ENCODE measurements at places on chromosomes 4 and X. TPM values are rescaled to one million over a fixed set of nuclear protein-coding genes. Genes with fewer than 3 reads are reported as not detected.

IGFBP7 gene
- not detected for polyA plus RNA-seq

DNAAF6 gene
- not detected for polyA plus RNA-seq

DNA sequence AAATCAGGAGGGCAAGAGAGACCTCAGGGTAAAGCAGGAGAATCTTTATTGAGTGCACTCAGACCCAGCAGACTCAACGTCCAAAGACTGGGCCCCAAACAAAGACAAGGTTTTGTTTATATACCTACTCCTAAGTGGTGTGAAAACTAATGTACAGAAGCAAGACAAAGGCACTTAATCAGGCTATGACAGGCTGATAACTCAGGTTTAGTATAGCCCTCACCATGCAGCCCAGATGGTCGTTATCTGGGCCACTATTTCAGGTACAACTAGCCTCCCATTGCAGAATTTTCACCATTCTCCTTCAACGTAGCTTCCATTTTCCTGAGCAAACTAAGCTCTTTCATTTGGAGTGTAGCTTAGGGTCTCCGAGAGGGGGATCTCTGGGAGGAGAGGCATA lies 36.9 kb downstream of the SULT1E1 start:
- no peak overlapping the region for H3K27ac ChIP-seq
- H3K36me3 ChIP-seq, result no peaks in the 10 kb centered on the region
- H3K4me1 ChIP-seq, result no peaks in the 10 kb centered on the region
- no peak overlapping the region for H3K4me3 ChIP-seq

GRCh38 chr4:1137850-1138249 lies 24.5 kb upstream of the RNF212 start:
- peaks cover 13% of the 10 kb centered on the region for H3K4me1 ChIP-seq
- no peak for DNase-seq
- no peaks in the 10 kb centered on the region for H3K36me3 ChIP-seq

DNA sequence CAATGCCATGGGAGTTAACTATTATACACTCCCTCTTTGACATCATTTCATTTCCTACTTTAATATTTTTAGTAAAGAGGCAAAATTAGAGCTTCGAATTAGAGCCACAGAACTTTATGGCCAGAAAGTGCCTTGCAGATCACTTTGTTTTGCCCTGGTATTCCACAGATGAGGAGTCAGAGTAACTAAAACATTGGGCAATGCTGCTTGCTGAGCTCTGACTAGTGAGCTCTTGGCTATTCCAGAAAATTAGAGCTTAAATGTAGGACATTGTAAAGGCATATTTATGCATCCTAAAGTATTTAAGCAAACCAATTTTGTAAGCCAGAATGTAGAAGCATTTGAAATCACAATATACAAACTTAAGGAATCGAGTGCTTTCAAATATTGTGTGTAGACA lies 6.3 kb upstream of the ZNF827 start:
- no peak for DNase-seq
- no peaks in the 10 kb centered on the region for H3K4me1 ChIP-seq
- no peaks in the 10 kb centered on the region for H3K36me3 ChIP-seq
- no peak overlapping the region for H3K4me3 ChIP-seq
- no peaks in the 10 kb centered on the region for H3K27me3 ChIP-seq
- no peak overlapping the region for H3K27ac ChIP-seq

GRCh38 chr4:92172203-92172602 lies 131.6 kb upstream of the GRID2 start:
- H3K27me3 ChIP-seq, result no peaks in the 10 kb centered on the region
- H3K4me3 ChIP-seq, result no peak overlapping the region
- H3K4me1 ChIP-seq, result no peaks in the 10 kb centered on the region
- H3K36me3 ChIP-seq, result no peaks in the 10 kb centered on the region
